ENCODE measurements at places on chromosomes 5 and 9.

DNA sequence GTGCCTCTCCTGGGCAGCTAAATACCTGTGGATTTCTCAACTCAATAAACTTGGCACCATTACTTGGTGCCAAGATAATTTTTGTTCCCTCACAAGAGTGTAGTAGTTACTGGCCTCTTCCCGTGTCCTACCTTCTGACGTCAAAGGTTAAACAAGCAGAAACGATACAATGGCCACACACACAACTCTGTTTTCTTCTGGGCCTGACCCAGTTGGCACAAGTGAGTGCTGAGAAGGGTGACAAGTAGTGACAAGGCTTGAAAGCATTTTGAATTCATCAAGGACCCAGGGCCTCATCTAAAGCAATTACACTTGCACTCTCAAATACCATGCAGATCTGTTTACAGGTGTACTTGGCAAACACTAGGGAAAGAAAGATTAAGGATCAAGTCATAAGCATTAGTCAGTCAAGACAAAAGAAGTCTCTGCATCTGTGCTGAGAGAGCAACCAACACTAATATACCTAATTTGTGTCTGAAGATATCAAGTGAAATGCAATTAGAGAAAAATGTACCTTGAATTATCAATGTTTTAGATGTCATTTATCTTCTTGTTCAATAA, 30.8 kb downstream of the RASEF start:
- no peak for DNase-seq

- DNase-seq: no peak
Observed at GRCh38 chr9:135217836-135218235, 130.4 kb downstream of the OLFM1 start.

- DNase-seq: no peak
Observed at GRCh38 chr5:80885396-80886000, 74.7 kb upstream of the RASGRF2 start.

- DNase-seq: no peak
Observed at GRCh38 chr5:41275813-41276512, 62.6 kb upstream of the C6 start.

- no peak for DNase-seq
Observed at GRCh38 chr5:176693477-176693851, 46.2 kb downstream of the TSPAN17 start.

All from amniotic epithelial cell (primary cell).